Heart right ventricle (tissue), 16 donors: ENCODE measurements at places on chromosomes 1 and 21. TPM values are rescaled to one million over a fixed set of nuclear protein-coding genes. Genes with fewer than 3 reads are reported as not detected.
A peak's percentile ranks its signal among the peaks of the same experiment; 100 is the strongest.

- DNase-seq, result no peak
Observed at GRCh38 chr1:66623812-66624211, 89.9 kb downstream of the SGIP1 start.

GRCh38 chr1:173426057-173426456 is 51.1 kb upstream of the PRDX6 start:
- DNase-seq, result no peak

- no peak for DNase-seq
Observed at GRCh38 chr1:4327142-4327541, 327.3 kb upstream of the AJAP1 start.

GRCh38 chr1:202034683-202035462 is 24.5 kb downstream of the ELF3 start:
- DNase-seq, result peak; percentile 57

DNA sequence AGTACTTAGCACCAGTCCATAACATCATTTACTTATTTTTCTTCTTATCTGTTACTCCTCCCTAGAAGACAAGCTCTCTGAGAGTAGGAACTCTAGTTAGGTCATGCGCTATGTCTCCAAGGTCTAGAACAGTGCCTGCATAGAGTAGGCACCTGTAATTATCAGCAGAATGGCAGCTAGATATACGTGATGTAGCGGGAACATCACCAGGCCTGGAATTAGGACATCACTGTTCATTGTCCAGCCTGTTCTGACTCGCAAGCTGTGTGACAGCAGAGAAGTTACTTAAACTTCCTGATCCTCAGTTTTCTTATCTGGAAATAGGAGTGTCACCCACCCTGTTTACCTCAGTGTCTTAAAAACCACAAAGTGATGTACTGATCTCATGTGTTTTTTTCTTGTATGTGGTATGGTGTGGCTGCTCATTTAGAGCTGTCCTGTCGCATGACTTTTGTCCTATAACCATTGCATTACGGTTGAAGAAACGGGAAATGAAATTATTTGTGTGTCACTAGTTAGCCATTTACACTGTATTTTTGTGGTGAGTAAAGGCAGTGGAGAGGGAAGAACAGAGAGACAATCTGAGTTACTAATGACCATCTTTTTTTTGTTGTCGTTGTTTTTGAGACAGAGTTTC is 37.1 kb upstream of the EXO1 start:
- DNase-seq, result no peak

DNA sequence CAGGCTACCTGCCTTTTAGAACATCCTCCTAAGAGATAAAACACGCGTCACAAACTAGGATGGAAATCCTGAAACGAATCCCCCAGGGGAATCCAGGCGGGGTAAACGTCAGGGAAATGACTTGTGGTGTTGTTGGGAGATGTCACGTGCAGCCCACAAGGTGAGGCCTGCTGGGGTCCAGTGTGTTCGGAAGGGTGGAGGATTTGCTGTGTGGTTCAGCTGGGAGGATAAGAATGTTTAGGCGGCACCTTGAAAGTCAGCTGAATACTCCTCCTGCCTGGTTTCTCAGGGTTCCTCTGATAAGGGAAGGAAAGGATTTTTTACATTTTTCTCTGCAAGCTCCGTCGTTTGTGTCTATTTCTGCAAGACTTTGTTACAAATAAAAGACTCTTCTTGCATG is 74.7 kb upstream of the EFHD2 start:
- no peak for DNase-seq

DNA sequence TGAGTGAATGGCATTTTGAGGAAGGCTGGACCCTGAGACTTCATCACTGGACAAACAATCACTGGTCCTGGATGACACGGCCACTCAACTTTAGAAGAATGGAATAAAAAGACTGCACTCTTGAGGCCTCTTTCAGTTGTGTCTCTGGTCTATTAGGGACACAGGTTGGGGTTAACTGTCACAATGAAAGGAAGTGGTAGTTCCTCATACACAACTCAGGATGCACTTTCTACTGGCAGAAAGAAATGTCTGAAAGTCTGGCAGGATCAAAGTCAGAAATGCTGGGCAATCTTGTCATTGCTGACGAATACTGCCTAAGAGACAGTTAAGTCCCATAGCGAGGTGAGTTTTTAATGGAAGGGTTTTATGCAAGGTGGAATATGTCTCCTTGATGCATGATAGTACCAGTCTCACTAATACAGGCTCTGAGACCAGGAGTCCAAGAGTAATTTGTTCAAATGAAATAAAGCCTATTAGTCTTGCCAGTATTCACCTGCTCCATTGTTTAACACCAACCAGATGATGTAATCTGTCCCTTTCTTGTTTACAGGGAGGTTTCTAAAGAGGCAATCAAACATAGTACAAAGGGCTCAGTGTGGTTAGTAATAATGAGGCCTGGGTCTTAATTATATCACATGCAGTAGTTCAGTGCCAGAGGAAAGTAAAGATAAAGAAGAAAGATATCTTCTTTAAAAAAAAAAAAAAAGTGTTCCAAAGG is 11.2 kb upstream of the RRP15 start:
- no peak for DNase-seq

- no peak for DNase-seq
Observed at GRCh38 chr1:111743679-111744101, 4.5 kb upstream of the INKA2 start.

NHLH1 gene
- polyA plus RNA-seq, result not detected

WNT9A gene
- 0.39 TPM for polyA plus RNA-seq
